ENCODE measurements at places on chromosomes 1 and 21.
A peak's percentile ranks its signal among the peaks of the same experiment; 100 is the strongest.

DNA sequence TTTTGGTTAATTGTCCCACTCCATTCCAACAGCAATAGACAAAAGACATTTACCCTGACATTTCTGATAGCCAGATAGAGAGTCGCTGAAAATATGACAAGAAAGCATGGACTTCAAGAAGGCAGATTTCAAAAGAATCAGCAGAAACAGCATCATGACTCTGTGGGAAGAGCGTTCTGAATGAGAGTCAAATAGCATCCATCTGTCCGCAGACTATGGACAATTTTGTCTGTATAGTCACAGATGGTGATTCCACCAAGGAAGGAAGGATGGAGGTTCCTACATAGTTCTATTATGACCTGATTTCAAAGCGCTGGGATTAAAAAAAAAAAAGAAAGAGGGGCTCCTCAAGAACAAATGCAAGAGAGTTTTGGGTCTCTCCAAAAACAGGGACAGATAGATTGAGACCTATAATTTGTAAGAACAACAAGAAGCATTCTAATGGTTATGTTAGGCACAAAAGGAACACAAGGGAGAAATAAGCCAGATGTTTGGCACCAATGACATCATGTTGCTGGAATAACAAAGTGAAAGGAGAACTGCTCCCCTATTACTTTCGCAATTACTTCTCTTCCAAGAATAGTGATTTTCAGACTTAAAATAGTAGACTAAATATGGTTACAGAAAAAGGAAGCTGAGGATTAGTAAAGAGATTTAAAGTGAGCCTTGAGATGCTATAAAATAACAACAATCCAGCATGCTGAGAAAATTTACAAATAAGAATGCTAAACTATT, 28.5 kb downstream of the NIBAN1 start:
- DNase-seq, result no peak

DNA sequence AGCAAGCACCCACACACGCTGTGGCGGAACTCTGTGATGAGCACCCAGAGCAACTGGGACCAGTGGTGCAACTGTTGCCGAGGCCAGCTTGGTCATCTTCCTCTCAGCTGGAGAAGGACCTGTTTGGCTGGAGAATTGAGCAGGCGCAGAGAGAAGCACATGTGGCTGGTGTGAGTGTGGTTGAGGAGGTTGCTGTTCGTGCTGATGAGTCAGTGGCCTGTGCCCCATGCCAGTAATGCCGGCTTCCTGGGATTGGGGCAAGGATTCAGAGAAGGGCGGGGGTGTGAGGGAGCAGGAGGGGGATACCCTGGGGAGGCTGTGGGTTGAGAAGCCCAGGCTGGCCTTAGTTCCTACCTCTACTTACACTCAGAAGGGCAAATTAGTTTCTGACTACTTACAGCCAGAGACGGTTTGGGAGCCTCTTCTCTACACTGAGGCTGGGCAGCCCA, 57.5 kb upstream of the EPS8L3 start:
- DNase-seq, result no peak

DNA sequence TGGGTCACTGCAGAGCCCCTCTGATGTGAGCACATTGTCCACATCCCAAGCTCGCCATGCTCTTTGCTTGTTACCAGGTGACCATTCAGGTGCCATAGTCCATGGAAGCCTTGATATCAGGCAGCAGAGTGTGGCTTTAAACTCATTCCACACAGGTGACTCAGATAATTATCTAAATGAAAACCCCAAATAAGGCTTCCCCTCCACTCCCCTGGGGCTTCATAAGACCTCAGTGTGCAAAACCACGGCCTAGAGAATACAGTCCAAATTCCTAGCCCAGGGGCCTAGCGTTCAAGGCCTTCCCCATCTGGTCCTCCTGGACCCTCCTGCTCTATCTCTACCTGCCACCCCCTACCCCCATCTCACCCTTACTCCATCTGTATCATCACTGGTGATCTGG, 97.1 kb downstream of the ARHGEF10L start:
- no peak for DNase-seq

DNA sequence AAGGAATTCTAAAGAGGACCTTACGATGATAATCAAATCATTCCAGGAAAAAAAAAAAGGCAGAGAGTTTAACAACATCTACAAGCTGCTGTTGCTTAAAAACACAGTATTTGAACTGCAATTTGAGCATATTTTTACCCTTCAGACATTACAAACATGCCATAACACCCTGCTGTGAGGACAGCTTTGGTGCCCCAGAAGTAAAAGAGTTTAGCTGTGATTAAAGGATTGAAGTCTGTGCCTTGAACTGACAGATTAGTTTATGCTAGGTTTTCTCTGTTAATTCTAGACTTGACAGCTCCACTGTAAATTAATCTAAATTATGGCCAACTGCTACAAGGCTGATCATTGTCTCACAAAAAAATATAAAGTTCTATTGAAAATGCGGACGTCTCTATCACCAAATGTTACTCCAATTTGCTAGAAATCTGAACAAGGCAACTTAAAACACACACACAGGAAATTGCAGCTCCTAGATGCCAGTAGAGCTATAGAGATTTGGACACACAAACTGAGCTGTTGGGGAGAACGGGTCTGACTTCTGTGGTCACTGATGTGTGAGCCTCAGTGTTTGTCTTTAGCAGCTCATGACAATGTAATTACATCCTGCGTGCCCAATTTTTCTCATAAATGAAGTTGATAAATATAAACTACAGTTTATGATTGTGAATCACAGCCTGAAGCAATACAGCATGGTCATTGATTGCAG, 217.9 kb downstream of the NTNG1 start:
- no peak for DNase-seq

DNA sequence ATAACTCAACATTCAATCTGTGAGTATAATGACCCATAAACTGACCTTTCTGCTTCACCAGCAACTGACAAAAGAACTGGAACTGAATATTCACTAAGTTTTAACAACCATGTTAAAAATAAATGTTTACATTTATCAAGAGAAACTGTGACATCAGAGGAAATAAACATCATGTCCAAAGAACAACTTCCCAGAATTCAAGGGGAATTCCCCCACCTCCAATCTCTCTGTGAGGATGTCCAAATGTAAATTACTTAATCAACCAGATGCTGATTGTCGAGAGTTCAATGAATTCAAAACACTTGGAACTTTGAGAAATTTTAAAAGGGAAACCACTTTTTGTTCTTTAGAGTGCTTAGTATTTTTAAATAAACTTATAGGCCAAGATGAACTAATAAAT, 365.6 kb upstream of the ADGRL2 start:
- no peak for DNase-seq

- no peak for DNase-seq
These were observed 282.2 kb downstream of the PLPP3 start for GRCh38 chr1:56297208-56297607.

DNA sequence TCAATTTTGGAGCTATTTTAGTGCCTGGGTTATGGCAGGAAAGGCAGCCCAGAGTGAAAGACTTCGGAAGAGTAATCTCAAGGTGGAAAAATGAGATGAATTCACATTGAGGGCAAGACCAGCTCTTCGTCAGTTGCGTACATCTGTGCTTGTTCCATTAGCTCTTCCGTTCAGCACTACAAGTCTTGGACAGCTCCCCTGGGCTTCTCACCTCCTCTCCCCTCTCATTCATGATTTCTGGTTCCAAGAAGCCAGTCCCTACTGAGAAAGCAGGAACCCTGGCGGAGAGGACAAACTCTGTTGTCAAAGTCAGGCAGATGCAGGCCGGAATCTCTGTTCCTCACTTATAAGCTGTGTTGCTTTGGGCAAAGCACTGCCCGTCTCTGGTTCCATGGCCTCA, 76.5 kb downstream of the ACTL8 start:
- DNase-seq, result no peak

DNA sequence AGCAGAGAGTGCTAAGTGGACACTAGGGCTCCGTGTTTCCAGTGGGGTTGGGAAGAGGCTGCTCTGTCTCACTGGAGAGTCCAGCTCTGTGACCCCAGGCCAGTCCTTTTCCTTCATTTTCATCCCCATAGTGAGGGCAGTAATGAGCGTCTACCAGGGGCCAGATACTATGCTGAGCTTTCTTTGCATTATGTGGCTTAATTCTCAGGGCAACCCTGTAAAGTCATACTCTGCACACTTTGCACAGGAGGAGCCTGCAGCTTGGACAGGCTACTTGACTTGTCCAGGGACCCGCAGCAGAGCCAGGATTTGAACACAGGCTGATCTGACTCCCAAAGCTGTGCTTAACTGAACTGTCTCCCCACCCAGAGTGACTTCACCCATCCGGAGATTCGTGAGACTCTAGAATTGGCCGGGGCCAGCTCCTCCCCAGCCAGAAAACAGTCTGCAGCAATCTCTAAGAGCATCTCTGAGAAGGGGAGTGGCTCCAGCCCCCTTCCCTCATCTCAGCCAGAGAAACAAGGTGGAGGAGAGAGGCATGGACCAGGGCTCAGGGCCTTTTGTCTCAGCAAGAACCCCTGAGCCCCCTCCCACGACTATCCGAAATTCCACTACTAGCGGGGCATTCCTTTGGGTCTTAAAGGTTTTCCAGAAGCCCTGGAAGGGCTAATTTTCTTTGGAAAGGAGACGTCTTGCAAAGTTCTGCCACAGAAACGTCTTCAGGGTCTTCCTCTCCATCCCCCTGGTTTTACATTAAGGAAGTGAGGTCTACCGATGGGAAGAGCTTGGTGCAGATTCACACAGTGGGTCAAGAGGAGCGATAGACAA, 866 bp upstream of the FNDC5 start:
- no peak for DNase-seq

GRCh38 chr1:54481201-54481884, 66.7 kb upstream of the ACOT11 start:
- DNase-seq, result no peak

DNA sequence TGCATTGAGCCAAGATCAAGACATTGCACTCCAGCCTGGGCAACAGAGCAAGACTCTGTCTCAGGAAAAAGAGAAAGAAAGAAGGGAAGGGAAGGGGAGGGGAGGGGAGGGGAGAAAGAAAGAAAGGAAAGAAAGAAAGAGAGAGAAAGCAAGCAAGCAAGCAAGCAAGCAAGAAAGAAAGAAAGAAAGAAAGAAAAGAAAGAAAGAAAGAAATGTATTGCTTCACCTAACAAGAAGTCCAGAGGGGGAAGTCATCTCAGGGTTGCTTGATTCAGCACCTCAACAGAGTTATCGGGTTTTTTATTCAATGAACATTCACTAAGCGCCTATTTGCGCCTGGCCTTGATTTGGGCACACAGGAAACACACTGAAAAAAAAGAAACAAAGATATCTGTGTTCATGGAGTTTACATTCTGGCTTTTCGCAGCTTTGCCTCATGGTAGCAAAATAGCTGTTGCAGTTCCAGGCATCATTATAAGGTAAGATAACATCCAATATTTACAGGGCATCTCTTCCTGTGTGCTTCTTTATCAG, 8.2 kb upstream of the RCSD1 start:
- DNase-seq, result no peak

- no peak for DNase-seq
These were observed 28.9 kb upstream of the APP start for GRCh38 chr21:26199456-26199855.

GRCh38 chr1:43622471-43622870, 27.5 kb upstream of the KDM4A start:
- no peak for DNase-seq

DNA sequence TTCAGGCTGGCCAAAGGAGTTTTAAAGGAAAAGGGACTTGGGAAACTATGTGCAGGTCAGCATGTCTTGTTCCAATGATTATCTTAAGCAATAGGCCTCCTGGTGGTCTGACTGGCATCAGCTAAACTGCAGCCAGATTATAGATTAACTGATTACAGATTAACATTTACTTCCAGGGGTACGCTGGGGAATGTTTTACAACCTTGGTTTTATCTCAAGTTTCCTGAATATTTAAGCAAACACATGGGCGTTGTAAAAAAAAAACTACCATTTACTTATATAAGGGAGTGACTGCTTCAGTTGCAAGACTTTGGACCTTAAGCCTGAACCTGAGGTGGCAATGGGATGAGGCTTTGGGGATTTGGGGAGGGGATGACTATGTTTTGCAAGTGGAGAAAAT, 600.6 kb upstream of the B3GALT2 start:
- no peak for DNase-seq

DNA sequence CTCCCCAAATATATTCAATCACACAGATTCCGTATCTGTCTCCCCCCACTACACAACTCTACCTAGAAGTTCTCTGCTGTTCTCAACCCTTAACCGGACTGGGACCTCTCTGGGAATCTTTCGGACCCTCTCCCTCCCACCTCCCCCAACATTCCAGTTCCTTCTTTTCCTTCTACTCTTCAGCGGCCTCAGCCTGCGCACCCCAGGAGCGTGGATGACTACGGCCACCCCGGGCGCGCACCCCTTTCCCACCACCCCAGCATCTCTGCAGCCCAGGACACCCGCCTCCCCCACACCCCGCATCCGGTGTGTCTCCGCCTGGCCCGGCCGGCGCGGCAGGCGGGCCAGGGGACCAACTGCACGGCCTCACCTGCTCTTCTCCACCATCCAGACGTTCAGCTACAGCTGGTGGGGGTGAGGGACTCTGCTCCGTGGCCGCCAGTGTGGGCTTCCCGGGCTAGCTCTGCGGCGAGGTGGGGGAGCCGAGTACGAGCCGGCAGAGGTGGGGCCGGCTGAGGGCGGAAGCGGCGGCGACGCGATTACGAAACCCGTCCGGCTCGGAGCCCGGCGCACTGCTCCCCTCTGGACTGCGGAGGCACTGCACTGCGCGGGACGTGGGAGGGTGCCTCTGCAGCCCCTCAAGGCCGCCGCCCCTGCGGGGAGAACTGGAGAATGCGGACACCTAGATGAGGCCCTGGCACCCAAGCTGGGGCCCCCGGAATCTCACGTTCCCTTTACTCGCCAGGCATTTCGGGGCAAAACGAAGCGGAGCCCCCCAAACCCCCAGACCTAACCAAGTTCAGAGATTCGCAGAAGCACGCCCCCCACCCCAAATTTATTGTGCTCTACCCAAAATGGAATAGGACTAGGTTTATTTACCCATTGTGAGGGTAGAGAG, at the start of gene CDC42SE1:
CDC42SE1 (minus strand) TSS at position 514 of the 898 bp plus-strand sequence. CDS start 3,892 bp downstream, outside the sequence.
- peak; percentile 79 for DNase-seq

GRCh38 chr1:93111561-93111960, 32.5 kb downstream of the MTF2 start:
- DNase-seq, result no peak

GRCh38 chr1:8821084-8821483, 3.6 kb upstream of the RERE start:
- DNase-seq, result no peak

DNA sequence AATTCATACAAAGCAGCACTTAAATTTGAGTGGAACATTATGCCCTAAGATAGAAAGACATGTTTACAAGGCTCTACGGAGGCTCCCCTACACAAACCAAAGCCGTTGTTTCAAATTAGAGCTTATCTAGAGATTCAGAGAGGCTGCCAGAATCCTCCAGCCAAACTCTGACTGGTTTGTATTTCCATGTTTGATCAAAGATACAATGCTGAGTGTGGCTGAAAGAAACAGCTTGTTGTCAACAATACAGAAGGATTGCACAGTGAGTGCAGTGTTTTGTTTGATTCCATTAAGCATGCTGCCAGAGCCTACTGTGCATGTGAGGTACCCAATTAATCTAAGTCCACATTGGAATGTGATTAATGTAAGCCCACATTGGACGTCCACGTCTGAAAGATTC, 402.7 kb downstream of the DISC1 start:
- no peak for DNase-seq

- no peak for DNase-seq
These were observed 57.4 kb upstream of the RGS18 start for GRCh38 chr1:192100686-192101468.

GRCh38 chr1:31796707-31797106, 19.1 kb downstream of the SPOCD1 start:
- DNase-seq, result no peak
